Stimulated activated CD8-positive, alpha-beta memory T cell treated with anti-CD3 and anti-CD28 coated beads, Interleukin-2, amount 100 ng/mL, for 1 hour (primary cell): ENCODE measurements at places on chromosomes 11 and 22.

DNA sequence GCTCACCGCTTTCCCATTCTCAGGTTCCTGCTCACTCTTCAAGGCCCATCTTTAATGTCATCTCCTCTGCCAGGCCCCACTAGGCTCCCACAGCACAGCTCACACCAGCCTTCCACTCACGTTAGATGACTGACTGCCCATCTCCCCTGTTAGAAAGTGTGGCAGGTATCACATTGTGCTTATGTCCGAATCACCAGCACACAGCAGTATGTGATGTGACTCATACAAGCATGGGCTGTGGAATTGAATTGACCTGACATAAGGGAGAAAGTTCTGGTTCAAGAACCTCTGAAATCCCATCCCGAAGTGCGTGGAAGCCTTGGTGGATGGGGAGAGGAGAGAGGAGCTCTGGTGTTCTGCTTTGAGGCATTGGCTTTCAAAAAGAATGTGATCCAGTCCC is 6.5 kb downstream of the VSTM5 start:
- no peak for DNase-seq

- no peak for DNase-seq
Measured at GRCh38 chr11:8341996-8342395, 78.3 kb upstream of the LMO1 start.

- DNase-seq = no peak
Measured at GRCh38 chr22:19812910-19813309, 41.8 kb downstream of the GNB1L start.

DNA sequence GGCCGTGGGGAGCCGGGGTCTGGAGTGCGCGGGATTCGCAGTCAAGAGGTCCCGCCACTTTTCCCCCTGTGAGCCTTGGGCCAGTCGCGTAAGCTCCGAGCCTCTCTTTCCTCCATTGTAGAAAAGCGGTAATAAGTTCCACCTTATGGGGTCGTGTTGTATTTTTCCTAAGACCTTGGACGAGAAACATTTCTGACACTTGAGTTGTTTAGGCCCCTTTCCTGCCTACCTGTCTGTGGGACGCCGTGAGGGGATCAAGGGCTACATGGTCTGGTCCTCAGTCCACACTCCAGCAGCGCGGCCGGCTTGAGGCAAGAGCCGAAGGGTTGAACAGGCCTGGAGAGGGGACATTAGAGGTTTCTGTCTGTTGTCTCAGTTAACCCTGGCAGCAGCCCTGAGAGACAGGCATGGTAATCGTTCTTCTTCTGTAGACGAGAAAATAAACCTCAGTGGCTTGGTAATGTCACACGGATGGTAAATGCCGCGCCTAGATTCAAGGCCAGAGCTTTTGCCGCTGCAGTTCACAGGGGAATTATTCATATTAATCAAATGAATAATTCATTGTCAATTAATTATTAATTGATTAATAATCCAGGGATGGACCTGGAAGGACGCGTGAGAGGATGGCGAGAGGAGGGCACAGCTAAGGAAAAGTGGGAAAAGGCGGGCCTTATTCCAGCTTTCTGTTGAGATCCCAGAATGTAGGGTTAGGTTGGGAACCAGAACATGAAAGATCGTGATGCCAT is 545 bp downstream of the FEN1 start:
- DNase-seq = no peak

GRCh38 chr22:20064140-20064480 is 15.9 kb upstream of the DGCR8 start:
- DNase-seq = no peak

DNA sequence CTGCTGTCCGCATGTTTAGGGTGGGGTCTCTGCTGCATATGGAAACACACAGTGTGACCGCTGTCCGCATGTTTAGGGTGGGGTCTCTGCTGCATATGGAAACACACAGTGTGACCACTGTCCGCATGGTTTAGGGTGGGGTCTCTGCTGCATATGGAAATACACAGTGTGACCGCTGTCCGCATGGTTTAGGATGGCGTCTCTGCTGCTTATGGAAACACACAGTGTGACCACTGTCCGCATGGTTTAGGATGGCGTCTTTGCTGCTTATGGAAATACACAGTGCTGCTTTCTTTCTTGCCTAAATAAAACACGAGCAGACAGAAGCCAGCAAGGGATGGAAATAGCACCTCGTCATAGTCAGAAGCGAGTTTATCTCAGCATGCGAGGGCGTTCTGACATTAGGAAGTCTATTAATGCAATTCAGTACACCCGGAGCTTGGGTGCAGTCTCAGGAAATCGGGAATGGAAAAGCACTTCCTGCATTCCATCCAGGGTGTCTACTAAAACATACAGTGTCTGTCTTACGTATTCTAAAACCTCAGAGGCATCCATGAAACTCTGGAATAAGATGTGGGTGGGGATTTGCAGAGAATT is 32.6 kb upstream of the TOLLIP start:
- DNase-seq = no peak

- no peak for DNase-seq
Measured at GRCh38 chr22:17772958-17773605, 1.2 kb downstream of the BID start.

DNA sequence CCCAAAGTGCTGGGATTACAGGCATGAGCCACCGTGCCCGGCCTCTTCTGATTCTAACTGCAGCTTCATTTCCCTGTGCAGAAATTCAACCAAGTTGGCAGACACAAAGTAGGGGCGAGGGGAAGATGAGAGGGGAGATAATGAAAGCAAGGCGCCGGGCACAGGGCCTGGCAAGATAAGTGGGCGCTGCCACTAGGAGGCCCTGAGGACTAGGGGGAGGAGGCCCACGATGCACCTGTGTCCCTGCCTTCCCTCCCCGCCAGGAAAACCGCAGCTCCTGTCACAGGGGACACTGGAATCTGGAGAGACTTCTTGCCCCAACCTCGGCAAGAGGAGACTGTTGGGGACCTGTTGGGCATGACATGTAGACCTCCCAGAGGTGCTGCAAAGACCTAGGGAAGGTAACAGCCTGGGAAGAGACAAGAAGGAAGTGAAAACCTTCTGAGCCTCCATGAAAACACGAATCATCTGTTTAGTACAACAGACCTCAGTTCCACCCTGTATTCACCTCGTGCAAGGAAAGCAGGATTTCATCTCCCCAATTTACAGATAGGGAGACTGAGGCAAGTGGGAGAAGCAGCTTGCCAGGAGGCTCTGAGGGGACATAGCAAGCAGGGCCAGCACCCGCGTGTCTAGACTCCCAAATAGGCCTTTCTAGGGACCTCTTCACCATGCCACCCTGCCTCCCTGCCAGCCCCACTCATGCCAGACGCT is 3.1 kb upstream of the LGALS1 start:
- DNase-seq = no peak
